Endodermal cell (in vitro differentiated cells): ENCODE measurements at places on chromosomes 3 and 15.

GRCh38 chr3:10017636-10018292 lies 8.5 kb upstream of the FANCD2 start:
- no peak for DNase-seq

DNA sequence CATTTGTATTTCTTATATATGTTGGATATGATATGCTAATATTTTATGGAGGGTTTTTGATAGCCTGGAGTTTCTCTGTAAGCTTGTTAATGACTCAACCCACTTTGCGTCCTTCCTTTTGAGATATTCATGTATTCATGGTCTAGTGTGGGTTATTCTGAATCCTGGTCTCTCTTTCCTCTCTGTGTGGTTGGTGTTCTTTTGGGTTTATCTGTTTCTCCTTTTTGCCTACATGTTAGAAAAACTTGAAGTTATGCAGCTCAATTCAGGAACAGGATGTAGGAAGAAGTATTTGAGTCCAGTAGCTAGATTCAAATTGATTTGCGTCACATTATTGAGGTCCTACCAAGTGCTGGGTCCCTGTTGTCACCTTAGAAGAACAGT lies 28.1 kb downstream of the CMTM7 start:
- no peak for DNase-seq

GRCh38 chr3:5022187-5022965 lies 43.1 kb downstream of the BHLHE40 start:
- DNase-seq, result no peak

DNA sequence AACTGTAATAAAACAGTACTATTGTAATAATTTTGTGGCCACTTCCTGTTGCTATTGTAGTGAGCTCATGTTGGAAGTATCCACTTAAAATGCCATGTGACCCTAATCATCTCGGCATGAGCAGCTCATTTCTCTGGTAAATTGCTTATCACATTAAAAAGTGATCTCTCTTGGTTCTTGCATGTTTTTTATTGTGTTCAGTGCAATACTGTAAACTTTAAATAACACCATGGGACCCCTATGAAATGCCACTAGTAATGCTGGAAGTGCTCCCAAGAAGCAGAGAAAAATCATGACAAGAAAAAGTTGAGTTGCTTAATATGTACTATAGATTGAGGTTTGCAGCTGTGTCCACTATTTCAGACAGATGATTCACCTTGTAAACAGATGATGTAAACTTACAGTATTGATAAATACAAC lies 45.6 kb downstream of the NMD3 start:
- no peak for DNase-seq

DNA sequence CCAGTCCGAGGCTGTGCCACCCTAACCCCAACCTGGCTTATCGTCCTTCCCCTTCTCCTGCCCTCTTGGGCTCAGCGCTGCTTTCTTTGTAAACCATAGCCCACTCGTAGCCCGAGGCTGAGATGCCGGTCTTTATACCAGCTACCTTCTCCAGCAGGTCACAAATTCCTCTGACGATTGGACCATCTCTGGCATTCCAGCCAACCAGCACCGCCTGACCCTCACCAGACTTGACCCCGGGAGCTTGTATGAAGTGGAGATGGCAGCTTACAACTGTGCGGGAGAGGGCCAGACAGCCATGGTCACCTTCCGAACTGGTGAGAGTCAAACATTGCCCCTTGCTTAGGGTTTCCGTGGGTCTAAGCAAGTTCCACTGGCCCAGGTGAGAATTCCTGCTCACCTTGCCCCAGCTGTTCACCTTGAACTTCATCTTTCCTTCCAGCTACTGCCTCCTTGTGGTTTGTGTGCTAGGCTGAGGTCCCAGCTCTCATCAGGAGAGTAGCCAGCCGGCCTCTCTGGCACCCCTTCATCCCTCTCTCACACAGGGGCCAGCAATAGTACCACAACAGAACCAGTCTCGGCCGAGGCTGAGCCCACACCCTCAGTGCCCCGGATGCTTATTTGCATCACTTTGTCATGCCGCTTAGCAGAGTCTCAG lies 66.7 kb downstream of the BOC start:
- DNase-seq, result peak; percentile 74

GRCh38 chr15:90659481-90659880 lies 57.7 kb upstream of the BLM start:
- DNase-seq, result no peak

DNA sequence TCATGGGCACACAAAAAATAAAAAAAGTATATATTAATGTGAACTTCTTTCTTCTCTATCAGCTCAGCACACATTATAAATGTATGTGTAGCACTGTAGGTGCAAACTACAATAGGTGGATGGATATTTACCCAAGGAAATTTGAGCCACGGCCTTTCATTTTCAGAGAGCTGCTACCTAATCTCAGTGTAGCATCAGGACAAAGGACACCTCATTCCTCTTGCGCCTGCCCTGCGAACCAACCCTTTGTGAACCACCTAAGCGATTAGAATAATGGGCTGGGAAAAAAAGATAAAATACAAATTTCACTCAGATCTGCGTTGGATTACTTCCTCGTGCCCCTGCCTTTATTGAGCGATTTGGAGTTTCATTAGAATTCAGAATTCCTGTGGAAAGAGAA lies 263.2 kb downstream of the NR2F2 start:
- DNase-seq, result no peak

GRCh38 chr15:42392309-42393024 lies 33.2 kb downstream of the CAPN3 start:
- DNase-seq, result no peak

DNA sequence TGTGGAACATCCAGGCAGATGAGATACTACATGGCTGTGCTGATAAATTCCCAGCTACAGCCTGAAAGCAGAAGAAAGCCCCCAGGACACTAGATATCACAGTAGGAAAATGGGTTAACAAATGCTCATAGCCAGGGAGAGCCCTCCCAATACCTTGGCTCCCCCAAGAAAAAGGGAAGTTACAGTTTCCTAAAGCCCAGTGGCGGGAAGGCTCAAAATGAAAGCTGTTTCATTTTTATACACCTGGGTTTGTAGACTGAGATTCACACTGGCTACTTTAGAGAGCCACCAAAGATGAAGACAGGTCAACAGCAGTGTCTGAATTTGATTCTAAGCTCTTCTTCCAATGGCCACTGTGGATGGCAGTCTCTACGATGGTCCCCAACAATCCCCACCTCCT lies 55.0 kb upstream of the TOPAZ1 start:
- no peak for DNase-seq

- no peak for DNase-seq
Observed at GRCh38 chr3:60304112-60304511, 947.1 kb downstream of the FHIT start.

DNA sequence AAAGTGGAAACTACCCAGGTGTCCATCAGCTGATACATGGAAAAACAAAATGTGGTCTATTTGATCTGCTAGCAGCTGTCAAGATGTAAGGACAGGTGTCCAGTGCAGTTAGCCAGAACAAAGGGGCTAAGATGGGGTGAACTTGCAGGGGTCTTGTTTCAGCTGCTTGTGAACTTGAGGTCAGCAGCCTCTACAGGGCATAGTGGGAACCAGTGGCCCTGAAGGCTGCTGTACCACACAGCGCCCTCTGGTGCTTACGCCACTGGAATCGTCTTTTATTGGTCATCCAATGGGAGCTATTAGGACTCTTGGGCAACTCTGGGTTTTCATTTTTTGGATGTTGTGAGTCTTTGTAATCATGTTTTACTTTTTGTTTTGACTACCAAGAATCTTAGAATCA lies 62.2 kb upstream of the CTSH start:
- DNase-seq, result peak; percentile 94

- no peak for DNase-seq
Observed at GRCh38 chr15:87154761-87155160, 1075.1 kb downstream of the AGBL1 start.

DNA sequence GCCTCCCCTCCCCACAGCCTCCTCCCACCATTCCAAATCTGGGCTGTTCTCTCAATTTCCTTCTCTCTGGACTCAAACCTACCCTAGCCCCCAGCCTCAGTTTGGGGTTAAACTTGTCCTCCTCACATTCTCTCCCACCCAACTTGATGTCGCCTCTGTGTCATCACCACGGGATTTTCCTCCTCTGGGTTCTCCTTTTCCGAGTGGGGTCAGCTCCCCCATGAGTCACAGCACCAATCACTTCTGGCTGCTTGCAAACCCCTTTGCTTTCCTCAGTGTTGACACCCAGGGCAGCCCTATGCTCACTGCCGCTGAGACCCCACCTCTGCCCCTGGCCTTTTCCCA lies 451 bp downstream of the CCR5AS start:
- DNase-seq, result no peak

DNA sequence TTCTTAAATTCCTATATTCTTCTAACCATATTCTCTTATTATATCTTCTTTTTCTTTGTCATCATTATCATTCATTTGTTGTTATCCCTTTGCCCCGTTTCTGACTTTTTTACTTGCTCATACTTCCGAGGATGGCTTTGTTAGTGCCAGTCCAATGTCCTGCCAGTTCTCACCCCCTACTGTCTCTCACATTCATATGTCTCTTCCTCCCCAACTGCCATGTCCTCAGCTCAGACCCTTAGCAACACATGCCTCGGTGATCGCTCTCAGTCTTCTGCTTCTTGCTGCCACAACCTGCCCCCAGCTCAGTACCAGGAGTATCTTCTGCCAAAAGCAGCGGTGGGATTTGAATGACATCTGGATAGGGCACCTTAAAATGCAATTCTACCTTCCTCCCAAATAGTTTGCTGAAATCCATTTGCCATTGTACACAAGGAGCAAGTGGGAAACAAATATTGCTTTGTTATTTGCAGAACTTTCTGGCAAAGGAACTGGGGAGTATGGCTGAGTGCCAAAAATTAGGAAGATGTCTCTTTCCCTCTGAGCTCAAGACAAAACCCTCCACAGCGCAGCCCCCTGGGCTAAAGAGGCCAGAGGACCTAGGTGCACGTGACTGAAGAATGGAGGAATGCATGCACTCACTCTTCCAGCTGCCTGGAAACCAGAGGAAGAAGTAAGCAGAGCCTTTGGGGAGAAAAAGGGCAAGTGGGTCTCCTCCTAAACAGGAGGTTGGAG lies 57.7 kb upstream of the CTNNB1 start:
- DNase-seq, result no peak

DNA sequence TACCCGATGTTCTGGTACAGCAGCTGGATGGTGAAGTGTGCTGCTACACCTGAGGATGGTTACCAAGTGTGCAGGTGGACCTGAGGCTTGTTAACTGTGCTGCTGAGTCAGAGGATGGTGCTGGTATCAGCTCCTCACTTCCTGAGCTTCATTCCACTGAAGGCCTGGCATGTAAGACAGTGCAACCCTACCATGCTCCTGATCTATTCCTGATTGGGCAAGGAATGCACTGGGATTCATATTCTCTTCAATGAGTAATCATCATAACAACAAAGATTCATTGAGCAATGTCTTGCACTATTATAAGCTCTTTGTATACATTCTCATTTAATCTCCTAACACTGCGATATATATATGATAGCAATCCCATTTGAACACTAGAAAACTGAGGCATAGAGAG lies 62.9 kb upstream of the THSD4 start:
- no peak for DNase-seq

- DNase-seq, result peak; percentile 94
Observed at GRCh38 chr15:29822100-29822683, at the start of gene TJP1. Gene TJP1, minus strand, starts transcription at chr15:29822468. Its CDS starts 440 bp downstream, at chr15:29822028.

DNA sequence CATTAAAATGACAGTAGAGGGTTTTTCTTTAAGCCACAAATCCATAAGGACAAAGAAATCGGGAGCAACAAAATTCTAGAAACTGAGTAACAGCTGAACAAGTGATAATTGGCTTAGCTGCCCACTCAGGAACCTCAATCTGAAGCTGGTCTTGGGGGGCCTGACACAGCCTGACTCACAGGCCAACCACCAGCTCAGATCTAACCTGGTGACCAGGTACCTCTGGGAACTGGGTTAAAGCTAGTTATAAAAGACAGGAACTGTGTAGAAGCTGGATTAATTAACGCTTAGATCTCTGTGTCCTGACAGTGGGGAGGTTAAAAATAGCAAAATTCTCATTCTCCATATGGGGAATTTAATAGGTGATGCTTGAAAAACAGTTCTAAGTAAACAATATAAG lies 161.9 kb downstream of the PLCL2 start:
- no peak for DNase-seq

DNA sequence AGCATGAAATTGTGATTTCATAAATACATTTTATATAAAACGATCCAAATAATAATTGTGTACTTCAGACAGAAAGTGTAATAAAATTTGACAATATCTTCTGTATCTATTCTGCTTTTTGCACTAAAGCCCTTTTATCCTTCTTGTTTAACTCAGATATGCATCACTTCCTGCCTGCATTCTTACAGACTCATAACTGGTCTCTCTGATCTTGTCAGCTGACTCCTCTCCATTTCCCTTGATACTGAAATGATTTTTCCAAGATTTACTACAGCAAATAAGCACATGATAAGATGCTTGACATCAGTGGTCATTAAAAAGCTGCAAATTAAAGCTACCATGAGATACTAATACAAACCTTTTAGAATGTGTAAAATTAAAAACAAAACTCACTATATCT lies 25.3 kb upstream of the SI start:
- no peak for DNase-seq

DNA sequence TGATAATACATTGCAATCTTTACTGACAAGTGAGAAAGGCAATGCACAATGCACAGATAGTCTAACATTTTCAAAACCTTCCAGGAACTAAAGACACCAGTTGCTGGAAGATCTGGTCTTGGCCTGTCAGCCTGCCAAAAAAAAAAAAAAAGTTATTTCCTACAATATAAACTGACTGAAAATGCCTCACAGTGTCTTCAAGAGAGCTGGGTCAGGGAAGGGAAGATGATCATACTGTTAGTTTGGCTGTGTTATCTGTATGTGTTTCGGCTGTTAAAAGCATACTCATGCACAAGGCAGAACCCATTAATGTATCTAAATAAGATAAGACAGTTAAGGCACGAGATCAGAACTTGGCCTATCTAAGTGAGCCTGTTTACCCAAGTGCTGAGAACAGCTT lies 673.4 kb downstream of the MECOM start:
- no peak for DNase-seq

- DNase-seq, result no peak
Observed at GRCh38 chr15:74863239-74864056, 9.7 kb downstream of the SCAMP2 start.

- no peak for DNase-seq
Observed at GRCh38 chr3:126961791-126962461, 21.0 kb upstream of the PLXNA1 start.
